ENCODE measurements at places on chromosomes 16 and 17.

- DNase-seq: no peak
These were observed 45.1 kb upstream of the TOX3 start for GRCh38 chr16:52591934-52592592.

GRCh38 chr16:4870138-4870671 is 22.9 kb downstream of the UBN1 start:
- peak; percentile 83 for DNase-seq

GRCh38 chr17:9022573-9023391 is 1.5 kb downstream of the NTN1 start:
- DNase-seq: no peak

- DNase-seq: peak; percentile 94
These were observed 91.5 kb upstream of the TMEM97 start for GRCh38 chr17:28227316-28228108.

GRCh38 chr16:56645311-56645710 is 6.4 kb upstream of the MT1B start:
- no peak for DNase-seq

- DNase-seq: no peak
These were observed 6.9 kb upstream of the SLC7A6 start for GRCh38 chr16:68257251-68257905.

- no peak for DNase-seq
These were observed 153.4 kb upstream of the PLCG2 start for GRCh38 chr16:81625544-81626153.
